ENCODE measurements at places on chromosomes 2 and 18.

DNA sequence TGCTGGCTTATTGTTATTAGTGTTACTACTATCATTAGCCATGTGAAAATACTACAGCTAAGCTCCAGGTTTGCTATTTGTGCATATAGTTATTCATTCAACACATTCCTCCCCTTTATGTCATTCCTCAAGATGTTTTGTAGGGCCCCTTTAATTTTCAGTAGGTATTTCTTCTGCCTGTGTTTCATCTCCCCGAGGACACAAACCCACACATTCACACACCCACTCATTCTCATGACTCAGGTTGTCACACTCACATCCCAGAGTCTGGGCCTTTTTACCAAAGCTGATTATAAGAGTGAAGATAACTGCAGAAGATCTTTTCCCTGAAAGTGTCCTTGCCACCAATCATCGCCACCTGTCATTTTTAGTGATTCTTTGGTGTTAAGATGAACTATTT, 68.6 kb upstream of the SPOPL start:
- no peak for DNase-seq

DNA sequence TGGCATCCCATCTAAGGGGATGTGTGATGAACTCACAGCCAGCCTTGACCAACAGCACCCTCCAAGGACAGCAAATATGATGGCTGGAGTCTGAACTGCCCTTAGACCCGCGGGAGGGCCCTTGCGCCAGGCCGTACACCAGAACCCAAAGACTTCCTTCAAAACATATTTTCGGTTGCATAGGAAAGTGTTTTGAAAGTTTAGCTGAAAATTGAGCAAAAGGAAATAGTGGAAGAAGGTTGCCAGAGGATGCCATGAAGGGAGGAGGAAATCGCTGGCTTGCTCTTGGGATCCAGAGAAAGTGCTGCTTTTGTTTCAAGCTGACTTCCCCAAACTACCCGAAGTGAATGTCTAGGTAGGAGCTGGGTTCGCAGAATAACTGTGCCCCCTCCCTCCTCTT, 61.3 kb downstream of the IL1R2 start:
- no peak for DNase-seq

- DNase-seq, result no peak
Measured at GRCh38 chr18:29157057-29157780, 980.3 kb upstream of the CDH2 start.

- no peak for DNase-seq
Measured at GRCh38 chr2:169065864-169066517, 3.4 kb upstream of the DHRS9 start.

DNA sequence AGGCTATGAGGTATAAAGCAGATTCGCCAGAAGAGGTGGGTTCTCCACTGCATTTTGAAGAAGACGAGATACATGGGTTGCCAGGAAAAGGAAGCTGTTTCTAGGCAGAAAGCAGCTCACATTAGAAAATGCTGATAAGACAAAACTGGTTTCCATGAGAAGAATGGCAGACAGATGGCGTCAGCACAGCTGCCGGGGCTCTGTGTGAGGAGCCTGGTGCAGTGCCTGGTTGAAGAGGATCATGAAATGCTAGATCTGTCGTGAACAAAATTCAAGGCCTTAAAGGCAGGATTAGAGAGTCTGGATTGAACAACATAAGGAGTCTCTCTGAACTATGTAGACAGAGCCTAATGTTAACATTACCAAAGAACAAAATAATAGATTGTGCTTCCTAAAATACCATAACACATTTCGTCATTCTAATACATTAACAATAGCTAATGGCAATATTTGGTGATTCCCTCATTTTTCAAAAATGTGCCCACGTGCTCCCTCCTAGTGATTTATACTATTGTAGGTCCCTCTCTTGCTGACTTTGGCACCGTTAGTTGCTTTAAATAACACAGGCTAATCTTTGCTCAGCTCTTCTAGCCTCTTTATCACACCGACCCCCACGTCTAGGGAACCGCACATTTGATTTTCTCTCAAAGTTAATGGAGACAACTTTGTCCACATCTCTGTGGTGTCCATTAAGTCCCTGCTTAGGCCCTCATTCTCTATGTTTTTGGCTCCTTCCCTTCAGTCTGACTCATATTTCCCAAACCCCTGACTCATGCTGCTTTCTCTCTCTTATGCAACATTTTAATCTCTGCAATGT, 38.2 kb downstream of the EFEMP1 start:
- DNase-seq, result no peak

DNA sequence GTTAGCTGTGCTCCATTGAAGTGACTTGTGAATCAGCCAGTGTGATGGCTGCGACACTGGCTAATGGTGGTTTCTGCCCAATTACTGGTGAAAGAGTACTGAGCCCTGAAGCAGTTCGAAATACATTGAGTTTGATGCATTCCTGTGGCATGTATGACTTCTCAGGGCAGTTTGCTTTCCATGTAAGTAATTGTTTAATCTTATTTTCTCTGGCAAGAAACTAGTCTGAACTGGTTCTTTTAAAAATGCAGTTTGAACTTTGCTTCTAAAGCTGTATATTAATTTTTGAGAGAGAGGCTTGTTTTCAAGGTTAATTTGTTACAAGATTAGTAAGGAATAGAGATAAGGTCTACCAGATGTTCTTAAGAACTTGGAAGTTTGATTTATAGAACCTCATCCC, 46.7 kb downstream of the GLS start:
- no peak for DNase-seq

GRCh38 chr2:241237949-241238371, 49.5 kb downstream of the ANO7 start:
- DNase-seq, result no peak

DNA sequence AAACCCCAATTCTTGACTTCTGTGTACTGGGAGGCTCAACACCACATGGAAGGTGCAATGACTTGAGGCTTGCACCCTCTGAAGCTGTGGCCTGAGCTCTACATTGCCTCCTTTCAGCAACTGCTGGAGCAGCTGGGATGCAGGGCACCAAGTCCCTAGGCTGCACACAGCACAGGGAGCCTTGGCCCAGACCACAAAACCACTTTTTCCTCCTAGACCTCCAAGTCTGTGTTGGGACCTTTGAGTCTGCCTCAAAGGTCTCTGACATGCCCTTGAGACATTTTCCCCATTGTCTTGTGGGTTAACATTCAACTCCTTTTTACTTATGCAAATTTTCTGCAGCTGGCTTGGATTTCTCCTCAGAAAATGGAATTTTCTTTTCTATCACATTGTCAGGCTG, 62.6 kb upstream of the KCNE4 start:
- DNase-seq, result no peak

- DNase-seq, result no peak
Measured at GRCh38 chr2:19963386-19963785, 26.5 kb downstream of the WDR35 start.

DNA sequence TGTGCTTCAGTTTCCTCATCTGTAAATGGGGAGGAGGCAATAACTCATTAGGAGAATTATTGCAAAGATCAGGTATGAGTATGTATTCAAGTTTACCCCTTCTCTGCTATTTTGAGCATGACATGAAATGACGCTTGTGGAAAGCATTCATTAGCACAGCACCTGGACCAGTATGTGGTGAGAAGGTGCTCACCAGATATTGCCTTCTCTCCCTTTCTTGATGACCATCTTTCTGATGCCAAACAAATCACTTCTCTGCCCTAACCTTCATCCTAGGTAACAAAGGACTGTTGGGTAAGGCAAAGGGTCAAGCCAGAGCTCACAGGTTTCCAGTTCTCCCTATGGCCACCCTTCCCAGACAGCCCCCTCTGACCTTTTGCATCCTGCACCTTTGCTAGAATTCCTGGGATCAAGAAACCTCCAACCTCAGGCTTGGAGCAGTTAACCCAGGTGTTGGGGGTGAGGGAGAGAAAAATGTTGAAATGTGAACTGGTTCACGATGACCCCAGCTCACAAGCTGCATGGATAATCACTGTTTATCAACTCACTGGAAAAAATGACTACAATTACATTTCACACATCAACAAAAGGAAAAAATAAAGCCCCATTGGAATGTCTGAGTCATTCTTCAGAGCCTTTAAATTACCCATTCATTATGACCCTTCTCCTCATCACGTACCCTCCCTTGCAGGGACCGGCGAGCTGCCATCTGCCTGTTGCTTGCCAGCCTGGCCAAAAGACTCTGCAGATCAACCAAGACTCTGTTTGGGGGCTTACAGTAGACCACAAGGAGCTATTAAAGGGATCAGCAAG, 41.6 kb downstream of the LBH start:
- no peak for DNase-seq

DNA sequence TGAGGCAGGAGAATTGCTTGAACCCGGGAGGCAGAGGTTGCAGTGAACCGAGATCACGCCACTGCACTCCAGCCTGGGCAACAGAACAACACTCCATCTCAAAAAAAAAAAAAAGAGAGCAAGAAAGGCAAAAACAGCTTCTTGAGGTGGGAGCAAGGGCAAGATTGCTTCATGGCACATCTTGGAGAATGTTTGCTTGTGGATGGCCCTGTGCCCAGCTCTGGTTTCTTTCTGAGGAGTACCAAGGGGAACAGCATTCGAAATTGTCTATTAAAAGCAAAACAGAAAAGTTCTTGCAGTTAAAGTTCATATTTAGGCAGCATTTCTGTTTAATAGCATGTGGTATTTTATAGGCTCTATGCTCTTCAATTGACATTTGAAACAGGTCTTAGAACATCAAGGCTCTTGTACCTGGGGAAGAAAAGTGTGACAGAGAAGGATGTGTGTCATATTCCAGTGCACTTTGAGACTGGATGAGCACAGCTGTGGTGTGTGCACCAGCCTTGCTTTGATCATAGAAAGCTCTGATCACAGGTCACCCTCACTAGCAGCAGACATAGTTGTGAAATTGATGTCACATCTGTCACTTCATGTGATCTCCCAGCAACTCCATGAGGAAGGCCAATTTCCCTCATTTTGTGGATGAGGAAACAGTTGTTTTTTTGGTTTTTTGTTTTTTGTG, 154.3 kb downstream of the UXS1 start:
- no peak for DNase-seq

GRCh38 chr2:237227592-237228280, 142.0 kb downstream of the COPS8 start:
- peak; percentile 1 for DNase-seq

- no peak for DNase-seq
Measured at GRCh38 chr18:63138436-63139340, 180.9 kb downstream of the BCL2 start.

DNA sequence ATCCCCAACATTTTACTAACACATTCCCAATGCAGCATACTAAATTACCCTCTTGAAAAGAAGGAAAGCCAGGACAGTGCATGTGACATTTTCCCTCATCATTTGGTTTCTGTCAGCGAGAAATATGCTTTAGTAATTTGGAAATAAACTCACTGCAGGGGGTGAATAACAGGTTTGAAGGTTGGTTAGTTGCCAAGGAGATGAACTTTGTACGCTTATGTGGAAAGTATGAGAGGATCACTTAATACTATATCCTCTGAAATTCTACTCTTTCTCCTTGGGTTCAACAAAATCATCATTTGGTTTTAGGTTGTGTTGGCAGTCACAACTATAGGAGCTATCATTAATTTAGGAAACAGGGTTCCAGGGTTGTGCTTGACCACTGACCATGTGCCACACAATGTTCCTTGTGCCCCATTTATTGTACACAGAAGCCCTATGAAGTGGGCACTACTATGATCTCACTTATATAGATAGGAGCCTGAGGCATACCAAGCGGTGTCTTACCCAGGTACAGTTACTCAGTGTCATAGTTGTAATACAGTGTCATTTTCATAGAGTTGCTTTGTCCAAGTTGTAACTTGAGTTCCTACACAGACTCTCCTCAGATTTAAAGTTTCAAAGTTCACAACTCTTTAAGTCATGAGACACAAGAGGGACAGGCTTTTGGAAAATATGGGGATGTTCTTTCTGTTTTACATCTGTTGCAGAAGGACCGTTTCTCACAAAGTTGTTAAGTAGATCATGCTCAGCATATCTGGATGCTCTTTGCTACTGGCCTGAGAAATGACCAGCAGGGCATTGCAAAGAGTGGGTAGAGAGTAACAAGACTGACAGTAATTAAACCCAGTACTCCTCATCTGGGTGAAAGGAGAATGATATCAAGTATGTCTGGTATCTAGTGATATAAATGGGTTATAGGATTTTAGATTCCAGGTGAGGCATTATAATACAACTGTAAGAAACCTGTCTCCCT, 91.8 kb downstream of the MAP4K4 start:
- DNase-seq, result no peak

GRCh38 chr2:222319586-222320435, 21.0 kb upstream of the PAX3 start:
- DNase-seq, result no peak

DNA sequence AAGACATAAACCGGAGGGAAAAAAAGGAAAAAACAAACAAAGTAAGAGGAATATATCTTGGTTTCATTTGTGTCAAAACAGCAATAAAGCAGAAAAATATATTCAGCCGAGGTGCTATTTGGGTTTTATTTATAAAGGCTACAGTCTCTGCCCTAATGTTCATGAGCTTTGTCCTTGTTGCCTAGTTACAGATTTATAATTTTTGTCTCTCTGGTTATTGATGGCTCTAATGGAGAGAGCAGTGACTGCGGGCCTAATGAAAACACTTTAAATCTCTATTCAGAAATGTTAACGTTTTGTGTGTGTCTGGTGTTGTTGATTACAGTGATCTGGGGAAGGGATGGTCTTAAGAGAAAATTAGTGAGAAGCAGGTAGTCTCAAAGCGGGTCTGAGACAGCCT, 854.0 kb upstream of the LRRTM1 start:
- no peak for DNase-seq

GRCh38 chr2:88838165-88838635, 146.7 kb downstream of the RPIA start:
- no peak for DNase-seq

DNA sequence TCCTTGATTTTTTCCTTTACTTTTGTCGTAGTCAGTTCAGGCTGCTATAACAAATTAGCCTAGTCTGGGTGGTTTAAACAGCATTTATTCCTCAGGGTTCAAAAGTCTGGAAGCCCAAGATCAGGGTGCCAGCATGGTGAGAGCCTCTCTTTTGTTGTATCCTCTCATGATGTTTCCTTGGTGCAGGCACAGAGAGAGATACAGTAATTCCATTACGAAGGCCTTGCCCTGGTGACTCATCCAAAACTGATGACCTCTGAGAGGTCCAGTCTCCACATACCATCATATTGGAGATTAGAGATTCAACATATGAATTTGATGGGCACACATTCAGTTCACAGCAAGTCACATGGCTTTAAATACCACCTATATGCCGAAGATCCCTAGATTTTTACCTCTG, 253.8 kb downstream of the CYRIA start:
- no peak for DNase-seq

DNA sequence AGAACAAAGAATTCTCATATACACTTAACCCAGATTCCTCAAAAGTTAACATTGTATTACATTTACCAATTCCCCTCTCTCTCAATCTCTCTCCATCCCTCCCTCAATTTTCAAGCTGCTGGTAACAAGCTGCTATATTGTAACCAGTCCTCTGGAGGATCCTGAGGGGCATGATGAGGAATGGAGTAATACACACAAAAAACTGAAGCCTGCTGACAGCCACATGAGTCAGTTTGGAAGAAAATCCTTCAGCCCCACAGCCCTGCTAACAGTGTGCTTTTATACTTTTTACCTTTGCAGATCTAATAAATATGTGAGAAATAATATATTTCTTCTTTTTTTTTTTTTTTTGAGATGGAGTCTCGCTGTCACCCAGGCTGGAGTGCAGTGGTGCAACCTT, 165.7 kb upstream of the RAB12 start:
- DNase-seq, result no peak
